ENCODE measurements at places on chromosomes 12 and 14. TPM values are rescaled to one million over a fixed set of nuclear protein-coding genes. Genes with fewer than 3 reads are reported as not detected.

The SELPLG gene
- polyA plus RNA-seq, result 1.9 TPM

The DNAH10 gene
- 7.6 TPM for polyA plus RNA-seq

The ETFBKMT gene
- 4.8 TPM for polyA plus RNA-seq

The ZCCHC8 gene
- 44.8 TPM for polyA plus RNA-seq

The ADAMTS20 gene
- polyA plus RNA-seq, result 0.83 TPM

The RAPGEF3 gene
- 67.0 TPM for polyA plus RNA-seq

The CD163 gene
- 8.4 TPM for polyA plus RNA-seq

The LMNTD1 gene
- not detected for polyA plus RNA-seq

The RPL36AL gene
- 211 TPM for polyA plus RNA-seq

The CMA1 gene
- not detected for polyA plus RNA-seq

The GPR68 gene
- 4.1 TPM for polyA plus RNA-seq

The KLRK1 gene
- polyA plus RNA-seq, result 0.53 TPM

The GUCY2C gene
- polyA plus RNA-seq, result 0.58 TPM

The RILPL1 gene
- 20.5 TPM for polyA plus RNA-seq

The HCAR3 gene
- polyA plus RNA-seq, result 0.40 TPM

The KRT82 gene
- polyA plus RNA-seq, result not detected

The EPS8 gene
- 65.5 TPM for polyA plus RNA-seq

The PRB2 gene
- not detected for polyA plus RNA-seq

The KRT83 gene
- polyA plus RNA-seq, result not detected

The GPR162 gene
- polyA plus RNA-seq, result 36.0 TPM

The LBHD2 gene
- not detected for polyA plus RNA-seq

The BICDL1 gene
- polyA plus RNA-seq, result 37.8 TPM

The SSTR1 gene
- polyA plus RNA-seq, result 2.1 TPM

The KICS2 gene
- 6.3 TPM for polyA plus RNA-seq

The RERGL gene
- 11.0 TPM for polyA plus RNA-seq

The PZP gene
- 0.53 TPM for polyA plus RNA-seq

The SCN8A gene
- 1.6 TPM for polyA plus RNA-seq

The KRT3 gene
- polyA plus RNA-seq, result not detected

The ZDHHC22 gene
- 0.58 TPM for polyA plus RNA-seq

The GPR132 gene
- 0.71 TPM for polyA plus RNA-seq

The NINJ2 gene
- 0.88 TPM for polyA plus RNA-seq

The AKAP6 gene
- polyA plus RNA-seq, result 2.5 TPM

The TAS2R14 gene
- polyA plus RNA-seq, result 5.1 TPM

The TSPAN11 gene
- polyA plus RNA-seq, result 6.3 TPM

Measured in renal pelvis (tissue), 12 donors.